ENCODE measurements at places on chromosomes 13 and 19. TPM values are rescaled to one million over a fixed set of nuclear protein-coding genes. Genes with fewer than 3 reads are reported as not detected.

Gene CEACAM6
- total RNA-seq, result not detected

Gene ZNF44
- total RNA-seq, result 6.9 TPM

Gene SYT5
- not detected for total RNA-seq

Gene HCN2
- total RNA-seq, result 0.70 TPM

Gene NECTIN2
- total RNA-seq, result 154 TPM

Gene NKPD1
- total RNA-seq, result 0.37 TPM

Gene MBD3L2
- total RNA-seq, result not detected

Gene CLC
- not detected for total RNA-seq
